Mucosa of gallbladder (tissue), 1 donor: ENCODE measurements at places on chromosomes 4 and X.

DNA sequence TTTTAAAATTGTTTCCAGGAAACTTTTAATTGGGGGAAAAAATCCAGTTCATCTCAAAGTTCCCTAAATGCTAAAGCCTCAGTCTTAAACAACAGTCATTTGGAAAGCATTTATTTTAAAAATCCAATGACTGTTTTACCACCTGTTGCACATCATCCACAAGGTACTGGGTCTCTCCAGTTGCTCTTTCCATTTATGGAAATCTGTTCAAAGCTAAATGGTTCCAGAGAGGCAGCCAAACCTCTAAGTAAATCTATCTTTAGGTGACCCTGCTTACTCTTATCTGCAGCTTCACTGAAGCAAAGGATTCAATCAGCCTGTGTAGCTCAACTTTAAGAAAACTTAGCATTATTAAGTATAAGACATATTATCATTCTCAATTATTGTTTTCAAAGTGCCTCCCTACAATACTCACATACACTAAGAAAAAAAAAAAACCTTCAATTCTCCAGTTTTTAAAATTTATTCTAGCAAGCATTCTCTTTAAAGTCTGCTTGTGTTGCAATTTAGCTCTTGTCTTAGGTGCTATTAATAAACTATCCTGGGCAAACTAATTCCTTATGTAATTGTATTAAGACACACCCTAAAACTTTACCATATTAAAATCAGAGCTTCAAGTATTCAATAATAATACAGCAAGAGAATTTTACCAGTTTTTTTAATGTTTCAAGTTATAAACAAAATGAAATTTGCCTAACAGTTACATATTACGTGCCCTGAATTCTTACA lies 60.6 kb downstream of the NOCT start:
- DNase-seq: no peak

GRCh38 chr4:104394406-104395167 lies 100.1 kb downstream of the CXXC4 start:
- DNase-seq: no peak

DNA sequence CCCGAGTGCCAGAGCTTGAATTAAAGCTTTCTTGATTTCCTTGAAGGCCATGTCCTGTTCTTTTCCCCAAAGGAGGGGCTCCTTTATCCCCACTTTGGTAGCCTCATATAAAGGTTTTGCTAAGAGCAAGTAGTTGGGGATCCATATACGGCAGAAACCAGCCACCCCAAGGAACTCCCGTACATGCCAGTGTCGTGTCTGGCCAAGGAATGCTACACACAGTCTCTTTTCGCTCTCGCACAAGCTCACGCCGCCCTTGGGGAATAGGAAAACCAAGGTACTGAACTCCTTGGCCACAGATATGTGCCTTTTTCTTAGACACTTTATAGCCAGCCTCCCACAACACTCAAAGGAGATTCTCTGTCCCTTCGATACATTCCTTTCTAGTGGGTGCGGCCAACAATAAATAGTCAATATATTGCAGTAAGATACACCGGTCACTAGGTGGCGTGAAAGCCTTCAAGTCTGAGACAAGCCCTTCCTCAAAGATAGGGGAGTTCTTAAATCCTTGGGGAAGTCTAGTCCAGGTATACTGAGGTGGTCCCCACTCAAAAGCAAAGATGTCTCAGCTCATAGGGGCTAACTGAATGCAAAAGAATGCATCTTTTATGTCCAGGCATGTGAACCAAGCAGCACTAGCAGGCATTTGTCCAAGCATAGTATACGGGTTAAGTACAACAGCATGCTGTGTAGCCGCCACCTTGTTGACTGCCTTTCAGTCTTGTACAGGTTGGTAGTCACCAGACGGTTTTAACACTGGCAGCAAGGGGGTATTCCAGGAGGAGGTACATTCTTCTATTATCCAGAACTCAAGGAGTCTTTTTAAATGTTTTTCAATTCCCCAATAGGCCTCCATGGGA lies 57.8 kb upstream of the XAGE1B start:
- DNase-seq: peak; percentile 22

- DNase-seq: no peak
Observed at GRCh38 chr4:176735300-176735699, 57.4 kb downstream of the VEGFC start.

GRCh38 chr4:141638230-141638629 lies 1.8 kb downstream of the IL15 start:
- no peak for DNase-seq

GRCh38 chr4:146398896-146399445 lies 122.8 kb downstream of the SLC10A7 start:
- DNase-seq: no peak

DNA sequence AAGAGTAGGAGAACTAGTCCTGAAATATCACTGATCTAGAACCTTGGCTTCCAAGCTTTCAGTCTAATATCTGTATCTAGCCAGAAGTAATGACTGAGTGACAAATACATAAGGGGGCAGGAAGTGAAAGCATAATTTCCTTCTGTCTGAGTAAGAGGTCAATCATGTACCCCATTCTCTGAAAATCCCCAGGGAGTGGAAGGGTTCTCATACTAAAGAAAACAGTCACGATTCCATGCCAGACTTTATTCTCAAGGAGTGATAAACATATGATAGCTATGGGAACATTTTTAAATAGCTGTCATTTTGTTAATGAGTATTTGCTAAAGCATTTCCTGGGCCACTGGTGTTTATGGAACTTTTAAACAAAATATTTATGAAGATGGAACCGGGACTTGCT lies 308.5 kb downstream of the ARHGAP24 start:
- no peak for DNase-seq

- no peak for DNase-seq
Observed at GRCh38 chr4:111453216-111453615, 692.0 kb upstream of the FAM241A start.

DNA sequence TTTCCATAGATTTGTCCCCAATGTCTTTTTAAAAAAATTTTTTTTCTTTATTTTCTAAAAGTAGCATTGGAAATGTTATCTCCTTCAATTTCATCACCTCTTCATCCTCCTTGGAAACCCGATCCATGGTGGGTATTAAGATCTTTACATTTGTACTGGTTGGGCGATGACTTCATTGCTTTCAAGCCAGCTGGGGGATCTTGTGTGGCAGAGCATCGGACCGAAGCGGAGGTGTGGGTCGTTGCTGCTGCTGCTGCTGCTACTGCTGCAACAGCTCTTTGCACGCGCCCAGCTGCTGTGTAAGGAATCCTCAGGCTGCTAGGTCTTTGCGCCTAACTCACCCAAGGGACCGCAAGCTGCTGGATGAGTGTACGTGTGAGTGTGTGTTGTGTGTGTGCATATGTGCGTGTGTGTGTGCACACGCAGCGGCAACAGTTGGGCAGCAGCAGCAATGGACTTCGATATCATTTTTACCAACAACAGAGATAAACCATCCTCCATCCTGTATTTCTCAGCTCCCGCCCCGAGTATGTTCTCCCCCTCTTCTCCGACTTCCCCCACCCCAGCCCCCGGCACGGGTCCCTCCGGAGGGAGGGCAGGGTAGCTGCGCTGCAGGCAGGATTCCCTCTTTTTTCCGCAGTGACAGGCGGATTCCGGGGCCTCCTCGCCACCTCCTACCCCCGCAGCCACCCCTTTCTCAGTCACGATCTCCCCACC lies 768 bp upstream of the CDKL5 start:
- no peak for DNase-seq

DNA sequence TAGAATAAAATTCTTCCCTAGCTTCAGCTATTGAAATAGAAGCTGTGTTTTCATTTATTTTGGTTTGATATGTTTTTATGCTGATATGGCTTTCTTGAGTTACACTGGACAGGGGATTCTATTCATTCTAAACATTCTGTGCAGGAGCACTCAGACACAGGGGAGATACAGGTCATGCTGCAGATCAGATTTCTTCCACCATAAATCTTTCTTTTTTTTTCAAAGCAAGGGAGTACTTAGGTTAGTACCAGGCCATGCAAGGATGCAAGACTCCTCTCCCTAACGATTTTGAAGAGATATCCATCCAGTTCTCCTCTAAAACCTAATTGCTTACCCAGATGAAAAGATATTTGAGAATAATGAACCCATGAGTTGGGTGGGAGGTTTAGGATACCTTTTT lies 21.4 kb downstream of the ETDC start:
- no peak for DNase-seq

GRCh38 chr4:112532267-112532666 lies 16.3 kb upstream of the NEUROG2 start:
- DNase-seq: no peak

- no peak for DNase-seq
Observed at GRCh38 chrX:3520982-3521381, 174.5 kb upstream of the MXRA5 start.

GRCh38 chr4:159171287-159171686 lies 68.4 kb downstream of the RAPGEF2 start:
- no peak for DNase-seq
